ELF-1 (cell line): ENCODE measurements at places on chromosomes 6 and 20.

DNA sequence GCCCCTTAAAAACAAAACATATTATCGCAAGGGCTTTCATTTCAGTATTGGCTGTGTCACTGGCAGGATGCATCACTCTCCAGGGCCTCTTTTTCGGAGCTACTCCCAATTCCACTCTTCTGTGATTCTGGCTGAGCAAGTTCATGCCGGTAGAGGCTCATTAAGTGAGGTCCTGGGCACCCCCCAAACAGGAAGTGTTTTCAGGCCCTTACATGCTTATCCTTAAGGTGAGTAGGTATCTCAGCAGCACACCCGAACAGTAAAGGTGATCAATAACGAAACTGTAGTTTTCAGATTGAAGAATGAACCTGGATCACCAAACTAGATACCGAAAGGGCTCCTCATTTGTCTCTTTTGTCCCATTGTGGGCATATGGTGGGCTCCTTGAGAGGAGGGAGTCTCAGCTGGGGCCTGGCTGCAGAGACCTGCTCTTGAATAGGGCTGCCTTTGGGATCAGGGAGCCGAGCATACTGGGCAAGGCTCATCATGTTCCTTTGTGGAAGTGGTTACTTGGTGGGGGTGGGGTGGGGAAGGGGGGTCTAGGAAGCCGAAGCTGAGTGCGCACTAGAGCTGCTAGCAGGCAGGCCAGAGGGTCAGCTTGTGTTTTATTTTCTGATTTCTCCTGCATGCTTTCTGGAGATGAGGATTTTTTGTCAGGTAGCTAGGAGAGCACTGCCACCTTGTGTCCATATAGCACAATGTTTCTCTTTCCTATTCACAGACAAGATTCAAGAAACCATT, 65.2 kb downstream of the CDS2 start:
- peak; percentile 39 for DNase-seq

- DNase-seq, result no peak
Observed at GRCh38 chr20:16476032-16476431, 97.2 kb downstream of the KIF16B start.

- peak; percentile 86 for DNase-seq
Observed at GRCh38 chr6:25017932-25018567, 82.3 kb upstream of the RIPOR2 start.

GRCh38 chr20:1657556-1658334, at the start of gene SIRPG:
Gene SIRPG, minus strand, starts transcription at chr20:1657779. Its CDS starts 65 bp downstream, at chr20:1657714.
- DNase-seq, result no peak

DNA sequence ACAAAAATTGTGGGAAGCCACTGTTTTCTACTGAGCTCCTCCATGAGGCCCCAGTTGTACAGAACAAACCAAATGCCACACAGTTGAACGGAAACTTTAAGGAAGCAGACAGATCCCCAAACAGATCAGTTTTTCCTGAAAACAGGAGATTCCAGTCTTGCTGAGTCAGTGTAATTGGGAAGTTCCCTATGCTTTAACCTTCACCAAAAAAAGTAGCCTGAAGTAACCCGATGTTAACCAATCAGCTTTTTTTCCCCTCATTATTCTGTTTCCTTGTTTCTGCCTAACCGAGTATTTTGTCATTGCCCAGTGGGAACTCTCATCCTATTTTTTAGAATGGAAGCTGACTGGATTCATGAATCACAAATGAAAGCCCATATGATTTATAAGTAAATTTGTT, 36.7 kb downstream of the MARCKS start:
- peak; percentile 8 for DNase-seq

DNA sequence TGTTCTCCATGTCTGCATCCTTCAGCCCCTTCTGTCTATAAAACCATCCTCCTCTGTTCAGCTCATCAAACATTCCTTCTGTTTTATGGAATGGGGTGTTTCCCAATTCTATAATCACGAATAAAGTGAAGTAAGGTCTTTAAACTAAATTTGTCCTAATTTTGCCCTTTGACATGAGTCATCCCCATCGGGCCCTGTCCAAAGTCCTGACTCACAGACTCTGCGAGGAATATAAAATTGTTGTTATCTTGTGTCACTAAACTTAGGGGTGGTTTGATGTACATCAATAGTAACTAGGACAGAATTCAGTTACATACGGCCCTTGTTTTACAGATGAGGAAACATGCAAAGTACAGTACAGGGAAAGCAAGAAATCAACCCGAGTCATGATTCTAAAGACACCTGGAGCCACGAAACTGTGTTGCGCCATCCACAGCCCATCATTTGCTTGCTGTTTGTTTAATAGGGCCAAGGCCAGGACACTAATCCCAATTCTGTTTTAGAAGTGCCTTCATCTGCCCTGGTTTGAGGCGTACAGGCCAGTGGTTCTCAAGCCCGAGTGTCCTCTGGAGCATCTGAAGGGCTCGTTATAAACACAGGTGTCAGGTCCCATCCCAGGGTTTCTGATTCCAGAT, 2.8 kb downstream of the ACSS1 start:
- no peak for DNase-seq

GRCh38 chr6:45685076-45685475, 307.3 kb upstream of the SUPT3H start:
- DNase-seq, result no peak

DNA sequence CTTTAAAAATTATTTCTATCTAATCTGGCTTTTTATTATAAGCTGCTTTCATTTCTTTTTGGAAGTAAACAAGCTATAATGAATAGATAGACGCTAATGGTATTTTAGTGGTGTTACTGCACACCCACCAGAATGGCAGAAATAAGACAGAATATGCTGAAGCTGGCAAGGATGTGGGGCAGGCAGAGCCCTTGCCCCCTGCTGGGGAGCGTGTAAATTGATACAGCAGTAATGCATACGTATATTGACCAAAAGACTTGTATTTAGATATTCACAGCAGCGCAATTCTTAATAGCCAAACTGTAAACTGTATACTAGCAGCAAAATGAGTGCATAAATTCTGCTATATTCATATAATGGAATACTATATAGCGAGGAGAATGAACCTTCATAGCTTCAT, 35.3 kb downstream of the TMEM181 start:
- DNase-seq, result no peak

DNA sequence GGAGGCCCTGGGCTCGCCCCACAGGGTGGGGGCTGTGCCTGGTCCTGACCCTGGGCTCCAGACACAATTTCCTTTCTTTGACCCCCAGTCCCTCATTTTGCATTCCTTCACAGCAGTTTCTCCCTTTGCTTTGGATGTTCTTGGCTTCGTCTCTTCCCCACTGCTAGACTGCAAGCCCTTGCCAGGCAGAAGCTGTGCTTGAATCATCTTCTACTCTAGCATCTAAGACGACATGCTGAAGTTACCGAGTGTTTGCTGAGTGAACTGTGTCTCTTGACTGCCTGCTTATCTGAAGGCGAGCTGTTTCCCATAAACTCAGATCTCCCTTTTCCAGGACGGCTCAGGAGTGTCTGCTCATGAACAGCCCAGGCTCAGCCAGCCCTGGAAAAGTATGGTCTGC, 14.3 kb upstream of the SYNDIG1 start:
- no peak for DNase-seq

DNA sequence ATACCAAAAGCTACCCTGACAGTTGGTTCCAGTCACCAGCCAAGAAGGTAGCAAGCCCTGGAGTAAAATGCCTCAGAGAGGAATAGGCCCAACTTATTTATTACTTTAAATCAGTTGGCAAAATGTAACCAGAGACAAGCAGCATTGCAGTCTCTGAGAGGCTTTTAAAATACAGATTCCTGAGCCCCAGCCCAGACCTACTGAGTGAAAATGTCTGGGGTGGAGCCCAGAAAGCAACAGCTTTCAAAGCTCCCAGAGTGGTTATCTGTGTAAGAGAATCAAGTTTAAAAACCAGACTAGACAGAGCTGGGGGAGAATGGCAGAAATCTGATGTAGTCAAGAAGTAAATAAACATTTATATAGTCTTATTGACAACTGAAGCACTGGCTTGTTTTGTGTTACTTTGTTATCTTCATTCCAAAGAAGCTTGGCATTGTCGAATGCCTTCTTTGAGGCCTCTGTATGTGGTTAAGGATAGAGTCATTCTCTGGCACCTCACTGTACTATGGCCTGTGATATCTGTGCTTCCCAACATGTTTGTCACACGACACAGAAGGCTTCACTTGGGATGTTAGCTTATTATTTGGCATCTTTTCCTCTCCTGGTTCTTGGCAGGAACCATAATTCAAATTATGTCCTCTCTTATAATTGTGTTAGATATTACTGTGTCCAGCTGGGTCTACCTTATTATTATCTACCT, 313.5 kb downstream of the SLC35F1 start:
- DNase-seq, result no peak

DNA sequence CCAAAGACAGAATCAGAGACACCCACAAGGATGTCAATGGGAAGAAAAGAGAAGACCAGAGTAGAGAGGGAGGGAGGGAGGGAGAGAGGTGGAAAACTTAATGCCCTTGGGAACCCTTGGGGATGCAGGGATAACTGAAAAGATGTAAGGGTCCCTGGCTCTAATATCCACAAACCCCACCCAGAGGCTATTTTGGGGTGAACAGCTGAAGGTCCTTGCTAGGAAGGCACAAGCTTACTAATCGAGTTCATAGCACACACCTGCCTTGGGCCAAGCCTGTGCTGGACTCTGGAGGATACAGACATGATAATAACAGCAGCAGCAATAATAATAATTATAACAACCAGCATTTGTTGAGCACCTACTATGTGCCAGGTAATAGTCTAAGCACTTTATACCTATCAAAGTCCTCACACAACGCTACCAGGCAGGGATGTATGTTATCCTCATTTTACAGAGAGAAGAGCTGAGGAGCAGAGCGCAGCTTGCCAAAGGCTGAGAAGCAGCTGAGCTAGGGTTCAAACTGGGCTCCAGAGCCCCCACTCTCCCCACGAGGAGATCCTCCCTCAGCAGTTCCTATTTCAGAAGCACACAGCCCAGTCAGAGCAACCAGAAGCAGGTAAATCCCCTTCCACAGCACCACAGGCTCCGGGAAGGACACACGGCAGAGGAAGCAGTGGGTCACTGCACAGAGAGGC, 174.2 kb downstream of the ANKRD60 start:
- no peak for DNase-seq

- DNase-seq, result no peak
Observed at GRCh38 chr20:53613748-53614147, 20.1 kb upstream of the ZNF217 start.

DNA sequence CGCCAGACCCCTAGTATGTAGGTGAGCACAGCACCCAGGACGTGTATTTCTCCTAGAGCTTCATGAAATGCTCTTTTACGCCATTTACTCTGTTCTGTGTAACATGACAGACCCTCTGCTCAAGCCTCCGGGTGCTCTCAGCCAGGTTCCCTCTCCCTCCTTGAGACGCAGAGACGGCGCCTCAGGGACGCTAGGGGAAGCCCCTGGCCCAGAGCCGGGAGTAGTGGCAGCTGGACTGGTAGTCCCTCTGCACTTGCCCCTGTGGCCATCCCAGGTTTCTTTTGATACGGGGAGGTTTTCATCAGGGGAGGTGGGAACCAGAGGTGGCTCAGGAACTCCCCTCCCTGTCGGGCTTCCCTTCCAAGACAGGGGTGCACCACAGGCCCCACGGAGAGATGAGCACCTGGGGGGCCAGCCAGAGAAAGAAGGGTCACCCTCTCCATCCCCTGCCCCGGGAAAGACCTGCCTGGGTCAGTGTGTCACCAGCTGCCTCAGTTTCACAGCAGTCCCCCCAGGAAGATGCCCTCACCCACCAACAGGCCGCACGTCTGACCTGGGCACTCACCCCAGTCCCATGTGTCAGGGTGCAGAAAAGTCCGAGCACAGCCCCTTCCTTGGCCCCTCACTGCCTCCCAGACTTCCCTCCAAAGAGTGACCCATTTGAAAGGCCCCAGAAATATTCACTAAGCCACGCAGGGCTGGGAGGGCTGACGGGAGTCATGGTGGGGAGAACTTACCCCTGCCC, 58.1 kb upstream of the AFDN start:
- DNase-seq, result no peak

DNA sequence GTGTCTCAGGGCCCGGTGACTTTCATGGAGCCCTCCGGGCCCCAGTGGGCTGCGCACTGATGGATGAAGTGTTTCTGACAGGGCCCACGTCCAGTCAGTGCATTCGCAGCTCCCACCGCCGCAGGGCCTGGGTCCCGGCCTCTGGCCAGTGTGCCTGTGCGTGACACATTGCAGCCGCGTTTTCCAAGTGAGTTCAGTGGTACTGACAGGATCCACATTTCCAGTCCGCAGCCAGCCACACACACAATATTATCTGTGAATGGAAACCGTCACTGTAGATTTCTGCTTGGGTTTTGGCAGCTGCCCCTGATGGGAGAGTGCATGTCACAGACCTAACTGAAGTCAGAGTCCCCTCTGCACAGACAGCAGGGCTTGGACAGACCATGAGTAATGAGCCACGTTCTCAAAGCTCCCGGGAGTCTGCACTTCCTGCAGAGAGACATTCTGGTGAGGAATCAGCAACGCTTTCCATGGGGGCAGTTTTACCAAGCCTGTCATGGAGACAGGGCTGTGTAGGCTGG, 171.4 kb downstream of the MYLK4 start:
- DNase-seq, result peak; percentile 18

- no peak for DNase-seq
Observed at GRCh38 chr20:6924681-6925080, 157.2 kb downstream of the BMP2 start.

DNA sequence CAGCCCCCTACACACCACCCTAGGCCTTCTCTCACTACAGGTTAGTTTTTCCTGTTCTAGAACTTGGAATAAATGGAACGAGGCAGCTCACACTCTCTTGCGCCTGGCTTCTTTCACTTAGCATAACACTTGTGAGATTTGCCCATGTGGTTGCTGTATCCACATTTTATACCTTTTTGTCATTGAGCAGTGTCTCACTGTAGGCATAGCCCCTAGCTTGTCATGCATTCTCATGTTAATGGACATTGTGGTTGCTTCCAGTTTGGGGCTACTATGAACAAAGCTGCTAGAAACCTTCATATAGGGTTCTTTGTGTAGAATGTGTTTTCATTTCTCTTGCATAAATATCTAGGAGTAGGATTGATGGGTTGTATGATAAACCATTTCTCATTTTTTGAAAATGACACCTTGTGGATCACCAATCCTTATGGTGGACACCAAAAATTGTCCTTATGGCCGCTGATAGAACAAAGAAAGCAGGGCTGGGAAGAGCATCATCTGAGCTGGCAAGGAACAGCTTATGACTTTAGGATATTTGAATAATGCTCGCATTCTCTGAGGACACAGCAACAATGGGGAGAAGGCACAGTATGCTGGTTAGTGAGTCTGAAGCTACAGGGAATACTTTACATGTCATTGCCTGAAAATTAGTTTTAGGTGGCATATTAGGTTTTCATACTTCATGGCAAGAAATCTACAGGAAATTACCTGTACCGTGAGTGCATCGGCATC, 9.8 kb upstream of the SLC22A23 start:
- no peak for DNase-seq
